A549 treated with CORT108297 at 1 μM for 4 hours (cell line): ENCODE measurements at places on chromosomes 1 and 21. TPM values are rescaled to one million over a fixed set of nuclear protein-coding genes. Genes with fewer than 3 reads are reported as not detected.

Gene RXFP4
- 0.07 TPM in 1 of 5 replicates, not detected in the others for total RNA-seq

Gene NOS1AP
- 0.33 to 0.51 TPM (median 0.40 TPM) in 5 replicates for total RNA-seq

Gene AP4B1
- total RNA-seq: 8.5 to 10.3 TPM (median 9.4 TPM) in 5 replicates

Gene TRPM2
- total RNA-seq: 7.0 to 11.9 TPM (median 9.0 TPM) in 5 replicates

Gene CDC42BPA
- 8.2 to 11.4 TPM (median 10.3 TPM) in 5 replicates for total RNA-seq

Gene SPRR2A
- total RNA-seq: not detected in 5 replicates

Gene SPRR4
- not detected in 5 replicates for total RNA-seq

Gene TMPRSS15
- total RNA-seq: not detected in 5 replicates

Gene FAM163A
- total RNA-seq: 0.02 to 0.04 TPM (median 0.02 TPM) in 3 of 5 replicates, not detected in the others

Gene SPRR2G
- not detected in 5 replicates for total RNA-seq

Gene OLIG2
- total RNA-seq: not detected in 5 replicates

Gene TDRKH
- 5.5 to 6.3 TPM (median 6.1 TPM) in 5 replicates for total RNA-seq

Gene HES3
- total RNA-seq: not detected in 5 replicates

Gene CD53
- not detected in 5 replicates for total RNA-seq

Gene SNIP1
- total RNA-seq: 9.8 to 13.0 TPM (median 12.0 TPM) in 5 replicates

Gene LRRC3
- total RNA-seq: 1.3 to 2.3 TPM (median 2.1 TPM) in 5 replicates

Gene NECTIN4
- 1.6 to 1.9 TPM (median 1.8 TPM) in 5 replicates for total RNA-seq

Gene S100A14
- 0.30 to 0.71 TPM (median 0.40 TPM) in 5 replicates for total RNA-seq

Gene CFHR1
- total RNA-seq: 0.20 to 0.27 TPM in 2 of 5 replicates, not detected in the others

Gene TNFSF4
- total RNA-seq: 0.03 to 0.04 TPM (median 0.03 TPM) in 3 of 5 replicates, not detected in the others

Gene KLF17
- total RNA-seq: 0.27 to 0.50 TPM (median 0.34 TPM) in 5 replicates

Gene CA6
- not detected in 5 replicates for total RNA-seq

Gene KIF17
- total RNA-seq: 1.1 to 1.6 TPM (median 1.5 TPM) in 5 replicates

Gene NCAM2
- total RNA-seq: not detected in 5 replicates

Gene PHTF1
- total RNA-seq: 14.8 to 16.0 TPM (median 15.6 TPM) in 5 replicates

Gene GNG4
- total RNA-seq: 13.0 to 17.5 TPM (median 15.4 TPM) in 5 replicates
